Mesangial cell (primary cell): ENCODE measurements at places on chromosomes 7 and 10. TPM values are rescaled to one million over a fixed set of nuclear protein-coding genes. Genes with fewer than 3 reads are reported as not detected.

ANKRD1 gene
- total RNA-seq: 30.8 and 108 TPM in 2 replicates

FFAR4 gene
- not detected in 2 replicates for total RNA-seq

ZMIZ1 gene
- 30.5 and 65.5 TPM in 2 replicates for total RNA-seq

CNOT4 gene
- 5.9 and 7.2 TPM in 2 replicates for total RNA-seq

NUTM2E gene
- total RNA-seq: under 0.01 TPM in 1 of 2 replicates, not detected in the other

HMX3 gene
- not detected in 2 replicates for total RNA-seq

ECHS1 gene
- total RNA-seq: 85.7 and 93.0 TPM in 2 replicates

VGF gene
- 0.49 and 0.89 TPM in 2 replicates for total RNA-seq

RRP12 gene
- total RNA-seq: 21.7 and 30.3 TPM in 2 replicates

ITIH2 gene
- total RNA-seq: not detected in 2 replicates

CYP3A4 gene
- under 0.01 TPM in 1 of 2 replicates, not detected in the other for total RNA-seq

SRGN gene
- 50.1 and 238 TPM in 2 replicates for total RNA-seq

OR2A5 gene
- not detected in 2 replicates for total RNA-seq

OPALIN gene
- not detected in 2 replicates for total RNA-seq

MRPS16 gene
- total RNA-seq: 52.0 and 74.6 TPM in 2 replicates

STX1A gene
- 19.5 and 23.8 TPM in 2 replicates for total RNA-seq

AKR1B15 gene
- not detected in 2 replicates for total RNA-seq

RBP4 gene
- 0.49 and 0.63 TPM in 2 replicates for total RNA-seq

CFAP46 gene
- 1.8 and 2.3 TPM in 2 replicates for total RNA-seq

MSMB gene
- not detected in 2 replicates for total RNA-seq

ABCB4 gene
- total RNA-seq: 2.9 and 7.6 TPM in 2 replicates

OR6V1 gene
- not detected in 2 replicates for total RNA-seq

CALML3 gene
- not detected in 2 replicates for total RNA-seq

INHBA gene
- 22.3 and 34.5 TPM in 2 replicates for total RNA-seq

KCND2 gene
- total RNA-seq: 0.38 TPM in 1 of 2 replicates, not detected in the other

SPDYE2 gene
- not detected in 2 replicates for total RNA-seq

LSM8 gene
- 91.8 and 110 TPM in 2 replicates for total RNA-seq

CDH23 gene
- total RNA-seq: under 0.01 and 0.13 TPM in 2 replicates

CPA2 gene
- total RNA-seq: not detected in 2 replicates

CTTNBP2 gene
- 6.2 and 34.9 TPM in 2 replicates for total RNA-seq

CALHM2 gene
- 3.9 and 10.3 TPM in 2 replicates for total RNA-seq

CYP2C18 gene
- total RNA-seq: not detected in 2 replicates

ST8SIA6 gene
- 0.49 and 1.3 TPM in 2 replicates for total RNA-seq

CRYGN gene
- 1.3 TPM in 1 of 2 replicates, not detected in the other for total RNA-seq

TAS2R40 gene
- not detected in 2 replicates for total RNA-seq

GNGT1 gene
- total RNA-seq: not detected in 2 replicates

SEMA3C gene
- 72.4 and 161 TPM in 2 replicates for total RNA-seq

ZNF488 gene
- 0.25 and 1.1 TPM in 2 replicates for total RNA-seq

SLC13A1 gene
- total RNA-seq: not detected in 2 replicates

OR2A1 gene
- 0.13 and 0.33 TPM in 2 replicates for total RNA-seq

PAPOLB gene
- total RNA-seq: under 0.01 TPM in 1 of 2 replicates, not detected in the other

NUTM2B gene
- total RNA-seq: 0.49 and 0.63 TPM in 2 replicates

LBX1 gene
- not detected in 2 replicates for total RNA-seq

SFRP5 gene
- total RNA-seq: 0.16 and 3.0 TPM in 2 replicates

PIP gene
- not detected in 2 replicates for total RNA-seq

COPS6 gene
- 64.1 and 82.9 TPM in 2 replicates for total RNA-seq

DGKB gene
- total RNA-seq: not detected in 2 replicates

ERVW-1 gene
- total RNA-seq: not detected in 2 replicates

OR2A42 gene
- under 0.01 and 0.49 TPM in 2 replicates for total RNA-seq

ANXA8 gene
- 2.8 and 7.4 TPM in 2 replicates for total RNA-seq

CYP3A5 gene
- 0.16 and 3.4 TPM in 2 replicates for total RNA-seq

SKAP2 gene
- total RNA-seq: 12.3 and 13.7 TPM in 2 replicates

TCAF2 gene
- total RNA-seq: 0.38 and 0.98 TPM in 2 replicates

MBL2 gene
- not detected in 2 replicates for total RNA-seq

PCDH15 gene
- under 0.01 and 0.51 TPM in 2 replicates for total RNA-seq

EVX1 gene
- not detected in 2 replicates for total RNA-seq

HMX2 gene
- total RNA-seq: not detected in 2 replicates

GPNMB gene
- 1.1 and 17.5 TPM in 2 replicates for total RNA-seq
